ENCODE measurements at places on chromosomes 12 and 14.

GRCh38 chr12:1481906-1482305 lies 112.5 kb downstream of the FBXL14 start:
- no peak for DNase-seq

GRCh38 chr14:66003082-66003730 lies 483.0 kb upstream of the CCDC196 start:
- DNase-seq = peak; percentile 59

DNA sequence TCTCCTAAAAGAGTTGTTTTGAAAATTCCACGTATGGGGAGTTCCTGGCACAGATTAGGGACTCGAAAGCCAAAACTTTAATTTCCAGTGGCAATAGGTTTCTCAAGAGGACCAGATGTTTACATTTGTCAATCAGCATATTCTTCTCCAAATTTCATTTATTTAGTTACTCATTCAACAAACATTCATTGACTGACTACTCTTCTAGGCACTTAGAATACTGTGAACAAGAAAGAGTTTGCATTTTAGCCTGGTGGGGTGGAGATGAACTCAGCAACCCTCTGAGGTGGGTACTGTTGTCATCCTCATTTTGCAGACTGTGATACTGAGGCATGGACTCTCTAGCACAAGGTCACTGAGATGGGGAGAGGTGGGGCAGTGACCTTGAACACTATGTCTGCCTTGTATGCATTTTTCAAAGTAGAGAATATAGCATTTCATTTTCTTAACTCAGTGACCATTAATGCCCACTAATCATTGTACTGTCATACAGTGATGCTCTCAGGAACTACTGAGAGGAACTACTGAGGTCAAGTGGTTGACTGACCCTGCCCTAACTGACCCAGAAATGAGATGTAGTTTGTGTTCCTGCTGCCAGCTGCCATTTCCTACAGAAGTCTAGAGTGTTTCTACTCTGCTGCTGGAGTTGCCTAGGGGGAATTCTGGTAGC lies 2.2 kb downstream of the L3HYPDH start:
- no peak for DNase-seq

DNA sequence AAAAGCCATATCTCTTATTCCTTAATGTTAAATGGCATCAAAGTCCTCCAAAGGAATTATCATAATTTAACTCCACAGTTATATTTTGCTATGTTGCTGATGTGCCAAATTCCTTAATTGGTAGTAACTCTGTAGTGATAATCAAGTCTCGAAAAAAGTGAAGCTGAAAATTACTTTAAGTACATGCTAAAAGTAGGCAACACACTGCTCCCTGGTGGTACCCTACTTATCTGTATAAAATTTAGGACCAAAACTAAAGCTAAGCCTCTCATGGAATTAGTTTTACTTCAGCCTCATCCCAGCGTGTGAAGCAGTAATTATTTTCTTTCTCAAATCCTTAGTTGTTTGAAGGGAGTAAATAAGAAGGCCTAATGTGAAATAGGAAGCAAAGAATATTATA lies 132.8 kb downstream of the TTLL5 start:
- no peak for DNase-seq

DNA sequence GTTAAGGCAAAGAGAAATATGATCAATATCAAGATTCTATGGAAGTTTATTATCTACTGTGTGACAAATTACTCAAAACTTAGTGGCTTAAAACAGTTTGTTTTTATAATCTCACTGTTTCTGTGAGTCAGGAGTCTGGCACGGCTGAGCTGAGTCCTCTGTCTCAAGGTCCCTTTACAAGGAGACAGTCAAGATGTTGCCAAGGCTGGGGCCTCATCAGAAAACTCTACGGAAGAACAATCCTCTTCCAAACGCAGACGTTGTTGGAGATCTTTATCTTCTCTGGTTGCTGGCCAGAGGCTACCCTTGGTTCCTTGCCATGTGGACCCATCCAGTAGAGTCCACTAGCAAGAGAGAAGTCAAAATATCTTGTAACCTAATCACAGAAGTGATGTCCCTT lies 100.6 kb upstream of the CCND2 start:
- DNase-seq = no peak

- DNase-seq = no peak
Measured at GRCh38 chr12:94244165-94245133, 96.1 kb downstream of the PLXNC1 start.

DNA sequence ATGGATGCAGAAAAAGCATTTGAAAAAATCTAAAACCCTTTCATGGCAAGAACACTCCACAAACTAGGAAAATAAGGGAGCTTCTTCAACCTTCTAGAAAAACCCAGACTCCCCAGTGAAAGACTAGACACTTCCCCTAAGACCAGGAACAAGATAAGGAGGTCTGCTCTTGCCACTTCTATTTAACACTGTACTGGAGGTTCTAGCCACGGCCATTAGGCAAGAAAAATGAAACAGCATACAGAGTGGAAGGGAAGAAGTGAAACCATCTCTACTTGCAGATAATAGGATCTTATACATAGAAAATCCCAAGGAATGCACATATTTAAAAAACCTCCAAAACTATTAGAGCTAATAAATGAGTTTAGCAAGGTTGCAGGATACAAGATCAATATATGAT lies 42.3 kb downstream of the CHGA start:
- DNase-seq = no peak

DNA sequence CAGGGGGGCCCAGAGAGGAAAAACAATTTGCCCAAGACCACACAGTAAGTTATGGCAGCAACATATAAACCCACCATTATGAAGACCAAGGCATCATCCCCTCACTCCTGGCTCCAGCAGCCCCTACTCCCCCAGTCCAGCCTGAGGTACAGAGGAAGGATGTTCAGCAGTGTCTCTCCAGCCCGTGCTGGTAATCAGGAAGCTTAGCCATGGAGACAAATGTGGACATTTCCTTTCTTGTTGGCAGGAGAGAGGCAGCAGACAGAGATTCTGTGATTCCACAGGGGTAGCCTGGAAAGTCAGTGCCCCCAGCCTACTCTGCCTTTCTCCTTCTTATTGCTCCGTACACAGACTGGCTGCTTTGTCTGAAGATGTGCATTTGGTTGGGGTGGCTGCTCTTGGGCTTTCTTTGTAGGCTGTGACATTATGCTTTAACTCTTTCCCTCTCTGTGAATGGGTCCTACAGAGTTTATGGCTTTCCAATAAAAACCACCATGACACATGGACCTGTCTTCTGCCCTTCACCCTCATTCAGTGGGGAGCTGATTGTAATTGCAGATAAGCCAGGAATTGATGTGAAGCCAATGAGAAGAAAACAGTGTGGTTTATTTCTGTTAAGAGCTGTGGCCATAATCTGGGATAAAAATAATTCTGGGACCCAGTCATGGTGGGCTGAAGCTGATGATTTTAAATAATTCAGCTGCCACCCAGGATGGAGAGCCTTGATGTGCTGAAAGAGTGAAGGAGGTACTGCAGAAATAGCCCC lies 3.4 kb downstream of the RPH3A start:
- DNase-seq = no peak

DNA sequence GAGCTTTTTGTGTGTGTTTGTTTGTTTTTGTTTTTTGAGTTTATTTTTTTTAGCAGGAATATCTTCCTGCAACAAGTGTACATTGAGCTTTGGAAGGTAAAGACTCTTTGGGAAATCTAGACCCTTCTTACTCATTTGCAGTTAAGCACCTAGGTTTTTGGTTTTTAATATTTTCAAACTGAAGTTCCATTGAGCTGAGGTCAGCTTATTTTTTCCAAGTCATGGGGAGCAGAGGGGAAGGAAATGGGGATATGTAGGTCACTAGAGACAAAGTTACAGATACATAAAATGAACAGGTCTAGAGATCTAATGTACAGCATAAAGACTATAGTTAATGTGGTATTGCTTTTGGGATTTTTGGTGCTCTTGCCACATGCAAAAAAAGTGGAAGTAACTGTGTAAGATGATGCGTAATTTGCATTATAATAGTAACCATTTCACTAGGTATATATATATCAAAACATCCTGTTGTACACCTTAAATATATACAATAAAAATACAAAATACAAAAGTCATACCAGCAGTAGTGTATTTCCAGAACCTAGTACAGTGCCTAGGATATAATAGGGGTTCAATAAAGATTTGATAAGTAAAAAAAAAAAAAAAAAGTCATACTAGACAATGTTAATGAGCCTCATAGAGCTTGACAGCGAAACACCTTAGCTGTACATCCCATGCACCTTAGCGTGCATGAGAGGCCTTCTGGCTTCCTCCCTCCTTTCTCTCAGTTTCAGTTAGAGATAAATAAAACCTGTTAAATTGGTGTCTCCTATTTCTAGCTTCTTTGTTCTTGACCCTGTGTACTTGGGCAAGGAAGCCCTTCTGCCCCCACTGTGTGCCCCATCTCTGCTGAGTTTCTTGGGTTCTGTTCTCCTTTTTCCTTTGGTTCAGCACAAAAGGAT lies 22.7 kb downstream of the CGRRF1 start:
- DNase-seq = no peak

DNA sequence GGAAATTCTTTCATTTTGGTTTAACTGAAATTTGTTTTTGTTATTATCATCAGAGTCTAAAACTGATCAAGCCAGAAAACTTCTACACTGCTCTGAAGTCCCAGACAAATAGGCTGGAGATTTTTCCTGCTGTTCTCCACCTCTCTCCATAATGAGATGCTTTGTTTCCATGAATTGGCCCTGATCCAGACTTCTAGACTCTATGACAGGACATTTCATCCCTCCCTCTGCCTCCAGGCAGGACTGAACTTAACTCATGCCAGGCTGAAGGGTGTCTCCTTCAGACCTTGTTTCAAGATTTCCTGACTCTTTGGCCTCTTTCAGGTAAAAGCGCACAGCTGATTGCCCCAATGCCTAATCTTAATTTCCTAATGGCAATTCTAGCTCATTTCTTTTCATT lies 69.1 kb upstream of the HOXC13 start:
- peak; percentile 44 for DNase-seq

DNA sequence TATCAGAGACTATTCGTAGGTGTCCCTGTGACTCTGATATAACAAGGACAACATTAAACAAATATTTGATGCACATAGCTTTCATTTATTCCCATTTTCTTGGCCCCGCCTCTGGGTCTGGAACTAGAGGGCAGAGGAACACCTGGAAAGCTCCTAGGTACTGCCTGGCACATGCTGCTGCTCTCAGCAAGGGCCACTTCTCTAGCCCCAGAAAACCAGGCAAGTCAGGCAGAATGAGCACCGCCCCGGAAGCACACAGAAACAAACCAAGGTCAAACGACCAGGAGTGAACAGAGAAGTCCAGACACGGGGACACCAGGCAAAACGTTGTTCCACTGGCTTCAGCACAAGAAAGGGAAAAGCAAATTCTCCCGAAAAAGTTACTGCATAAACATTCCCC lies 76.1 kb downstream of the TTC7B start:
- no peak for DNase-seq

DNA sequence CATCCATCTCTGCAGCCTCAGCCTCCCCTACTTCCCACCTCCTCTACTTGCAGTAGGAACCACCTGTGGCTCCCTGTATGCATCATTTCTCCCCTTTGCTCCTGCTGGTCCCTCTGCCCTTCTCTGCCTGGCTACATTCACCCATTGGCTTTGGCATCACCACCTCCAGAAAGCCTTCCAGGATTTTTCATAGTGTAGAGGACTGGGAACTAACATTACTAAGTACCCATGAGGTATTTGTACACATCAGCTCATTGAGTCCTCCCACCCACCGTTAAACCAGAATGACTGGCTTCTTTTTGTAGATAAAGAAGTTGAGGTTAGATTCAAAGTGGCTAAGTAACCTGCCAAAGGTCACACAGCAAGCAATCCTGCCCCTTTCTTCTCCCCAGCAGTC lies 17.1 kb downstream of the SYNE3 start:
- no peak for DNase-seq

GRCh38 chr12:104498211-104498801 lies 41.6 kb downstream of the CHST11 start:
- no peak for DNase-seq

GRCh38 chr12:34297790-34298164 lies 275.5 kb downstream of the ALG10 start:
- DNase-seq = no peak

DNA sequence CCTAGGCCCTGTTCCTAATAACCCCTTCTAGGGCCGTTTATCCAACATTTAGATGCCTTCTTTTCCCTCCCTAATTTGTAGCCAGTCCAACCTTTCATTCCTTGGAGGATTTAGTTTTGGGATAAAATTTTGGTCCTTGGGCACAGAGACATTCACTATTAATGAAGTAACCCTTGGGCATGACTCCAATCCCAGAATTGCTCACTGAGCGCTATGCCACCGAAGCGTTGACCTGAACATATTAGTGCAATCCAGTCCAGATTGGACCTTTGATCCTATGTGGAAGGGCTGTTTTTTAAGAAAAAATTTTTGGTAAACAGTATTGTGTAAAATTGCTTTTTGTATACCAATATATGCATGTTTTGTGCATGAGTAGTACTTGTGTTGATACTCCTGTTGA lies 10.0 kb downstream of the DACT1 start:
- DNase-seq = no peak

- DNase-seq = no peak
Measured at GRCh38 chr12:105466901-105467598, 136.6 kb downstream of the C12orf75 start.

GRCh38 chr14:69773571-69774276 lies 6.8 kb downstream of the SRSF5 start:
- DNase-seq = no peak

GRCh38 chr12:67070307-67070600 lies 198.9 kb upstream of the CAND1 start:
- DNase-seq = no peak

DNA sequence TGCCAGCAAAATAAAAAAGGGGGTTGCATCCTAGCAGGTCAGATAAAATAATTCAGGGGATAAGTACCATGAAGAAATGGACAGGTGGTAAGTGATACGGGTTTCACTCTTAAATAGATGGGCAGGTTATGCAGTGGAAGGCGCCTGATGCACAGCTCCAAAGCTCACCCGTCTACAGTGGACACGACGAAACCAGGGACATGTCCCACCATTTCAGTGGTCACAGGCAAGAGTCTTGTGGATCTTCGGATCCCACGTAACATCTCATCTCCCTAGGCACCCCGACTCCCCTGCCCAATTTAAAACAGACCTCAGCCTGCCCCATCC lies 60.5 kb downstream of the DDX51 start:
- no peak for DNase-seq

- no peak for DNase-seq
Measured at GRCh38 chr12:76685246-76685678, 78.7 kb upstream of the ZDHHC17 start.

- DNase-seq = no peak
Measured at GRCh38 chr12:126447346-126447745, 1382.1 kb downstream of the AACS start.

- DNase-seq = peak; percentile 77
Measured at GRCh38 chr12:53532021-53532420, 24.7 kb upstream of the NPFF start.

DNA sequence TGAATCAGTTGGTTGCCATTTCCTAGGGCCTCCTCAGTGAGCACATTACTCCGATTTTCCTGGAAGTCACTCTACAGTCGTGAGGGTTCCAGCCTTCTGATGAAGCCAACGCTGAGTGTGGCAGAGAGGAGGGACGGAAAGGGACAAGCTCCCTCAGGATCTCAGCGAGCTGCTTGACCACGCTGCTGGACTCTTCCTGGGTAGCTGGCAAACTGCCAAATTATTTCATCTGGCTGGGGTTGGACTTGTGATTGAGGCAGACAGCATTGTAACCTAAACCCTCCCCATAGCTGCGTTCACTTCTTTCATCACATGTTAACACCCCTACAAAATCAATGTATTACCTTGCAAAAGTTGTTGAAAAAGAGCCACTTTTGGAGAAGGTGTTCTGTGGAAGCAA lies 69.6 kb upstream of the CHST11 start:
- DNase-seq = no peak

- no peak for DNase-seq
Measured at GRCh38 chr12:25594376-25594775, 41.3 kb upstream of the LMNTD1 start.

GRCh38 chr12:27573972-27574371 lies 50.0 kb downstream of the PPFIBP1 start:
- no peak for DNase-seq

Measured in spinal cord (tissue), 10 donors.